AG08396 (cell line): ENCODE measurements at places on chromosomes 1 and 21.

DNA sequence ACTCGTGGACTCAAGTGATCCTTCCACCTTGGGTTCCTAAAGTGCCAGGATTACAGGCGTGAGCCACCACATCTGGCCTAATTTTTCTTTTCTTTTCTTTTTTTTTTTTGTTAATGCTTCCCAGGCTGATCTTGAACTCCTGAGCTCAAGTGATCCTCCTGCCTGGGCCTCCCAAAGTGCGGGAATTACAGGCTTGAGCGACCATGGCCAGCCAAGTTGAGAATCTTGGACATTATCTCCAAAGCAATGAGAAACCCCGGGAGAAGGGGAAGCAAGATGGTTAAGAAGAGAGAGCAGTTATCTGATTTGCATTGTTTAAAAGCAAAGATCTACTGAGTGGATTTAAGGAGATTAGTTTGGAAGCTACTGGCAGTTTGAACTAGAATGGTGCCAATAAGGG, 9.1 kb downstream of the HIPK1 start:
- no peak for DNase-seq

GRCh38 chr1:213759359-213760181, 228.2 kb upstream of the PROX1 start:
- no peak for DNase-seq

DNA sequence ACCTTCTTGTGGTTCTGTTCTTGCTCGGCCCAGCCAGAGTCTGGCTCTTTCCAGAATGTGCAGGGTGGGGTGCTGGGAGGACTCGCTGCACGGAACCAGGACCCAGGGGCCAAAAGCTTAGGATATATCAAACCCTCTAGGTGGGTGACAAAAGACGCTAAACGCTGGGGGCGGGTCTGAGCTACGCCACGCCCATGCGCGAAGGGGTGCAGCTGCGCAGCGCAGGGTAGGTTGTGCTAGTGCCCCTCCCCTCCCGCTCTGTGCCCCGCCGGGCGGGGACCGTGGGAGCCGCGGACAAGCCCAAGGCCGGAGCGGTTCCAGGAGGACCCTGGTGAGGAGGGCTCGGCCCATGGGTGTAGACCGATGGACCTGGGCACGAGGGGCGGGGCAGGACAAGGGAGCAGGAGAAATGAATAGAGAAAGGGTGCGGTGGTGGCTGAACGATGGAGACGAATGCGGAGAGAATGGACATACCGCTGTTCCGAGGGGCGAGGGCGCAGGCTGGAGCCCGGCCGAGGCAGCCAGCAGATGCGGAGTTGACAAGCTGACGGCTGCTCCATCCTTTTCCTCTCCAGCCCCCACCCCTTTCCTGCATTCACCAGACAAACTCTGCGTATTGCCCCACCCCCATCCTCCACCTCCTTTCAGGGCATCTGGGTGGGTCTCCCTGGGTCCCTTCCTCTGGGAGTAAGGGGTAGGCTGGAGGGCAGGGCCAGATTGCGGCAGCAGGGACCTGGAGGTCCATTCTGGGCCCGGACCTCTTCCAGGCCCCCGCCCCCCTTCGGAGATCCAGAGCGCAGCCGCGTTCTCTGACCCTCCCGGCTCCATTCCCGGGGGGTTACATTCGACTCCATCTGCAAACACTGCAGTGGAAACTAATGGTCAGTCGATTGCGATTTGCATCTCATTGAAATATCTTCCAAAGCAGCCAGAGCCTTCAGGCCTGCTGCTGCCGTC, at the start of gene RUSC1:
TSS of gene RUSC1 (plus strand) at position 234 of the 957 bp plus-strand sequence. CDS start 880 bp downstream, outside the sequence.
- DNase-seq: peak; percentile 84

GRCh38 chr1:46471848-46472492, 17.7 kb upstream of the DMBX1 start:
- no peak for DNase-seq

GRCh38 chr1:115867216-115867615, 26.3 kb upstream of the NHLH2 start:
- DNase-seq: no peak
